Activated CD4-positive, alpha-beta T cell treated with anti-CD3 and anti-CD28 coated beads for 24 hours (primary cell): ENCODE measurements at places on chromosomes 12 and 14.

DNA sequence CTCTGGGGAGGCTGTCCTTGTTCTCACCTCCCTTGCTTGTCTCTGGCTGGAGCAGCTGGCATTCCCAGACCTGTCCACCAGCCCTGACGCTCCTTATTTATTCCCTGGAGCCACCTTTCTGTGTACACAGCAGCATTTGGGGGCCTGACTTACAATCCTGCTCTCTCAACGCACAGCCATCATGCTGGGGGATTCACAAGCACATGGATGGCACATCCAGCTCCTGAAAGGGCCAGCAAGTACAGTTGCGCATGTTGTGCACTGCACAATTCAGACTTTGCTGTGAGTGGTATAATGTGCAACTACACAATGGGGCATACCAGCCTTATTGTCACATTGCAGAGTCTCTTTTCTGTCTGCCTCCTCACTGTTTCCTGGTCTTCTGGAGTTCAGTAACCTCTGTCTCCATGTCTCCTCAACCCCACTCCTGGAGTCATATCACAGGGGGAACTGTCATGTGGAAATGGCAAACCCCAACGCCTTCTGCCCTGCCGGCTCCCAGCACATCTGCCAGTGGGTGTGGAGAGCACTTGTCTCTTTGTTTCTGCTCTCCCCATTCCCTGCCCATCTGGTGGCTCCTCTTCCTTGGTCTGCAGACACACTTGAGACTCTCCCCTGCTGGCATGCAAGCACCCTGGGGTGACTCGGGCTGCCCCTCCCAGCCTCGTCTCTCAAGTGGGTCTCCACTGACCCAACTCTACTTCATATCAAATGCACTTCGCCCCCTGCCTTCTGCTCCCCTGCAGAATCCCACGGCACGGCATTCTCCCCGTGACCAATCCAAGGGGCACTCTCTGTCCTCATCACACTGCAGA is 41.2 kb upstream of the MEG3 start:
- no peak for DNase-seq

DNA sequence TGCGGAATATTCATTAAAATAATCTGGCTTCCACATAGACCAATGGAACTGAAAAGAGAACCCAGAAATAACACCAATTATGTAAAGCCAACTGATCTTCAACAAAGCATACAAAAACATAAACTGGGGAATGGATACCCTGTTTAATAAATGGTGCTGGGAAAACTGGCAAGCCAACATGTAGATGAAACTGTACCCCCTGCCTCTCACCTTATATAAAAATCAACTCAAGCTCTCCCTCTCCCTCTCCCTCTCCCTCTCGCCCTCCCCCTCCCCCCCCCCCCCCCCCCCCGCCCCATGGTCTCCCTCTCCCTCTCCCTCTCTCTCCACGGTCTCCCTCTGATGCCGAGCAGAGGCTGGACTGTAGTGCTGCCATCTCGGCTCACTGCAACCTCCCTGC is 13.1 kb upstream of the SPTSSA start:
- no peak for DNase-seq

DNA sequence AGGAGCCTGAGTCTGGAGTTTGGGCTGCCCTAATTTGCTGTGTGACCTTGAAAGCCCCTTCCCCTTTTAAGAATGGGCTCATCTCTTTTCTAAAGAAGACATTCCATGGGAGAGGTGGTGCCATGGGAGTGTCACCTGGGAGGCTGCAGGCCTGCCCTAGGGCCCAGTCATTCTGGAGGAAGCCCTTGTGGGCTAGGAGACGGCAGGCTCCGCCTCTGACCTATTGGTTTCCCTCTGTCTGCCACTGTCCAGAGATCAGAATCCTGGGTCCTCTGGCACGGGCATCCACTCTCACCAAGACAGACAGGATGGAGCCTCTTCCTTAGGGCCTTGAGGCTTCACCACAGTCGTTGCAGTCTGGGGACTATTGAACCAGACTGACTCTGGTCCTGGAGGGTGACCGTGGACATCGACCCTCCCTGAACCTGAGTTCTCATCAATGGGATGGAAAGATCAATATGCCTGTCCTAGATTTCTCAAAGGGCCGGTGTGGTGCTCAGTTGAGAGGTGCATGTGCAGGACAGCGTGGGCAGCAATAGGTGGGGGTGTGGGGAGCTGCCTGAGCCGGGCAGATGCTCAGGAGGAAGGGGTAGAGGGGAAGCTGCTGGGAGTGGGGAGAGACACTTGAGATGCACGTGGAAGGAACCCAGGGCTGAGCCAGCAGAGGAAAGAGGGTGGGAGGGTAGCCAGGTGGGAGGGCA is 12.2 kb upstream of the CLMN start:
- no peak for DNase-seq

DNA sequence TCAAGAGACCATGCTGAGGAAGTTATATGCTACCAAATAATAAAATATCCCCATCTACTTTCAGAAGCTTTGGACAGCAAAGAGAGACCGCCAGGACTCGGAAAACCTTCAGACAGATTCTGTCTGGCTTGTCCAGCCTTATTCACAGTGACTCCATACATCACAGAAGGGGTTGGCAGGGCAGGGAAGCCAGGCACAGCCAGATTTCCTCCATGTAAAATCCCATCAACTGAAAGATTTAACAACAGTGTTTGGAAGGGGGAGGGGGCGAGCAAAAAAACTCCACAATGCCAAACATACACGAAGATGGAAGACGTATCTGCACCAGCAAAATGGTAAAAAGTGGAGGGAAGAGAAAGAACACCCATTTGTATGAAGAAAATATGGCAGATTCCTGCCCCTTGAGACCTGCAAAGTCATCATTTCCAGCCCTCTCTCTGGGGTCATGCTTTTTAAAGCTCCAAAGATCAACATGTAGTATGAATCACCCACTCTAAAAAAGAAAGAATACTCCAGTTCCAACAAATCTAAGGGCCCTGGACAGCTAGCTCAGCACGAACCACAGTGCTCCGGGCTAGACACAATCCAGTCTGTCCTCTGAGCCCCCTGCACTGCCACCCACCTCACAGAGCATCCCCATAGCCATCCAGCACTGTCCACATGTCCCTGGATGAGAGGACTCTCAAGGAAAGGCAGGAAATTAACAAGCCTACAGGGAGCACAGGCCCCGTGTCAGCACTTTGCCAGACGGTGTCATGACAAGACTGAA is 116.4 kb downstream of the DICER1 start:
- no peak for DNase-seq

- DNase-seq: no peak
Observed at GRCh38 chr14:97066068-97066899, 269.1 kb downstream of the VRK1 start.

DNA sequence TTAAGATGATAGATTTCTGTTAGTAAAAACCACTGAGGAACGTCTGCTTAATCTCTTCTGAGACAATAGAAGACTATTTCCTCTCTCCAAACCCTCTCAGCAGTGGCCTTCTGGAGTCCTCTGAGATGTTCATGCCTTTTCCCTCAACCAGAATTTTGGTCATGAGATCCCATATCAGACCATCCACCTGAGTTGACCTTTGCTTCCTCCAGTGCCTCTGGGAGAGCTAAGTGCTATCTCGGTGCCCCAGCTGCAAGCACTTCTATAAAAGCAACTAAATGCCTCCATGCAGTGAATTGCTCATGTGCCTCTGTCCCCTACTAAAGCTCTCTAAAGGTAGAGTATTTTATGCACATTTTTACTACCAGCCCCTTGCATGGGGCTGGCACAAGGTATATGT is 172.8 kb upstream of the BCL2L14 start:
- DNase-seq: no peak

GRCh38 chr12:53996240-53997203 is 3.4 kb upstream of the HOXC9 start:
- no peak for DNase-seq

- peak; percentile 34 for DNase-seq
Observed at GRCh38 chr14:55097881-55098560, 31.0 kb upstream of the LGALS3 start.

DNA sequence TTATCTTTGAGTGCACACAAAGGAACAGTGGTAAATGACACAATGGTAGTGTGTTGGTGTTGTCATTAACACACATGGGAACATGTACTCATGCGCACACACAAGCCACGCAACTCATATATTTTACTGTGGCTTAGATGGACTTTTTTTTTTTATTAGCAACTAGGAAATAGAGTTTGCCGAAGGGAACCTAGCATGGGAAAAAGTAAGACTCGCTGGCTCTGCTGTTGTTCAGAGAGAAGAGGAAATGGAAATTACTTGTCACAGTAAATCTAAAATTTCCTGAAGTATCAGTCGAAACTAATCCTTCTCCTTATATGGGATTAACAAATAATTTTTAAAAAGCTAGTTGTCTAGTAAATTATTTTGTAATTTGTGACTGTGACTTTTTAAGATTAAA is 33.7 kb upstream of the IL22 start:
- no peak for DNase-seq

- DNase-seq: no peak
Observed at GRCh38 chr14:96752594-96752993, 44.6 kb upstream of the VRK1 start.

DNA sequence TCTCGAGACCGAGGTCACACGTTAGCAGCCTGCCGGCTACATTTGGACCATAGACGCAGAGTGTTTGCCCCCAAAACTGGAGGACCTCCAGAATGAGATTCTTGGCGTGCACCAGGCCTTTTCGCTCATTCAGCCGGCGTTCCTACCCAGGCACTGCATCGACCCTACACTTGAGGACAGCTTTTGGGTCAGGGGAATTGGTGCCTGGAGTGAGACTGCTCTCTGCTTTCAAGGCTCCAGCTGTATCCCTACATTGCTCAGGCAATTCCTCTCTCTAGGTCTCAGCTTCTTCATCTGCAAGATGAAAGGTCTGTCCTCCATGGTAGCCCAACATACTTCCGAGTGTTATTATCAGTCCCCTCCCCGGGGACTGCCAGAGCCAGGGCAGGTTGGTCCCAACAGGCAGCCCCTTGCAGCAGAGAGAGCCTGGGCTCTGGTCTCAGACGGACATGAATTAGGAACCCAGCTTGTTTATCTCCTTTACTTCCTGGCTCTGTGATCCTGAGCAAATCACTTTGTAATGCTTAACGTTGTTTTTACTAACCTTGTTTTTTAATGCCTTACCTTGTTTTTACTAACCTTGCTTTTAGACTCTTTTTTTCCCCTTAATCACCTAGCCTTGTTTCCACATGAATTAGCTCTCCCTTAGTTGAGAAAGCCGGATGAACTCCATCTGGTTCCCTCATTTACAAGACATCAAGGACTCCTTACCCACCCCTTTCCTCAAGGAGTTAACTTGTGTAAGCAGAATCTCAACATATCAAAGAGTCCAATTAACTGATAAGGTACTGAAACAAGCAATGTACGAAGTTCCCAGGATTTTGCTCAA is 892 bp downstream of the TCHP start:
- no peak for DNase-seq

GRCh38 chr12:93714382-93714781 is 37.2 kb downstream of the CRADD start:
- DNase-seq: no peak

GRCh38 chr12:131862084-131862441 is 32.4 kb upstream of the ULK1 start:
- no peak for DNase-seq

DNA sequence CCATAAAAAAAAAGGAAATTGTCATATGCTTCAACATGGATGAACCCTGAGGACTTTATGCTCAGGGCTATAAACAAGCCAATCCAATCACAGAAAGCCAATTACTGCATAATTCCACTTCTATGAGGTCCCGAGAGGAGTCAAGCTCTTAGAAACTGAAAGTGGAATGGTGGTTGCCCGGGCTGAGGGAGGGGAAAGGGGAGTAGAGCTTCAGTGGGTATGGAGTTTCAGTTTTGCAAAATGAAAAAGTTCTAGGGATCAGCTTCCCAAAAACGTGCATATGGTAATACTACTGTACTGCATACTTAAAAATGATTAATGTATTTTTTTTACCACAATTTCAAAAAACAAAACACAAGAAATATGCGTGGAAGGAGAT is 52.0 kb downstream of the RNF34 start:
- DNase-seq: no peak

DNA sequence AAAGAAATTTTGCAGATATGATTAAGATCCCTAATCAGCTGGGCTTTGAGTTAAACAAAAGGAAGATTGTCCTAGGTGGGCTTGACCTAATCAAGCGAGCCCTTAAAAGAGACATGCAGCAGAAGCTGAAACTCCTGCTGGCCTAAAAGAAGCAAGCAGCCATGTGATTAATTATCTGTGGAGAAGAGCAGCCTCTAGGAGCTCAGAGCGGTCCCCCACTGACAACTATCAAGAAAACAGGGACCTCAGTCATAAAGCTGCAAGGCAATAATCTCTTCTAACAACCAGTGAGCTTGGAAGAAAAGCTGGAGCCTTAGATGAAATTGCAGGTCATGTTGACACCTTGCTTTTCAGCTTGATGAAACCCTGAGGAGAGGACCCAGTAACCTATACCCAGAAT is 288.9 kb upstream of the CLEC14A start:
- DNase-seq: no peak

GRCh38 chr12:44863867-44864266 is 12.2 kb downstream of the NELL2 start:
- no peak for DNase-seq

DNA sequence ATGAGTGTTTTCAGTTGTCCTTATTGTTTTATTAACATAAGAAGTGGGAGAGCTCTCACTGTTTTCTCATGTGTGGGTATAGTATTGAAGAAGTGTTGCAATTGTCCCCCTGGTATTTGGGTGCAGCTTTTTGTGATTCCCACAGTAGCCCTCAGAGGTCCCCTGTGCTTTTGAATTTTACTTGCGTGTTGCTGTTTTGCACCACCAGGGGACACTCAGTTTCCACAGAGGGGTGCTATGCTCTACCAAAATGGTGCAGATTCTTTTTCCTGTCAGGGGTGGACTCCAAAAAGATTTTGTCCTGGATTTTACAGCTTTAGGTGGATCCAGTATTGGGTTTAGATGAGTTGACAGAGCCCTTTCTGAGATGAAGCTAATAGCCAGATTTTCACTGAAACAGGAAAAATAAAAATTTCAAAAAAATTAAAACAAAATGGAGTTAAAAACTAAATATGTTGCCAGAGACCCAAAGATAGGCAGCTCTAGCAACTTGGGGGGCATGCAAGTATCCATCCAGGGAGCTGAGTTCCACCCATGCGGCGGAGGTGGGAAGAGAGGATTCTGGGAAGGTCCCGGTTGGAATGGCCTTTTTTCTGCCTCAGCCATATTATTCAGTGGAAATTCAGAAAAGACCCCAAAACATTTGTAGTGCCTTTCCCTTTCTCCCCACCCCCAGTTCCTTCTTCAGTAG is 50.2 kb downstream of the TTLL5 start:
- DNase-seq: no peak

DNA sequence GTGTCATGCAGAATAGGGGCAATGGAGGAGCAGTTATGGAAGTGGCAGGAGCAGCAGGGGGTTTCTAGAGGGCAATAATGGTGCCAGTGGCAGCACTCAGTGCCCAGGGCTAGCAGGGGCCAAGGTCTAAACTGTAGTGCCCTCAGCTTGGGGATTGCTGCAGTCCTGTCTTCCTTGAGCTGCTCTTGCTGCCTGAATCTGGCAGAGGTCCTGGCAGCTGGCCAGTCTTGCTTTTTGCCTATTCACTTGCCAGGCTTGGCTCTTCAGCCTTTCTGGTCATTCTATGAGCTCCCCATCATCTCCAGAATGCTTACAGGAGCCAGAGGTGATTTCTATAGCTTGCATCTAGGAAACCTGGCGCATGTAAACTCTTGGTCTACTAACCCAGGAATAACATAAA is 72.0 kb downstream of the SUDS3 start:
- no peak for DNase-seq

GRCh38 chr14:55913324-55914025 is 204.7 kb upstream of the PELI2 start:
- DNase-seq: no peak

- no peak for DNase-seq
Observed at GRCh38 chr14:54472315-54472714, 16.5 kb downstream of the GMFB start.

- DNase-seq: no peak
Observed at GRCh38 chr12:46770501-46771183, 55.2 kb downstream of the SLC38A4 start.
